Activated B cell treated with CpG ODN at 0.5 μM for 24 hours (primary cell): ENCODE measurements at places on chromosomes 4 and X. TPM values are rescaled to one million over a fixed set of nuclear protein-coding genes. Genes with fewer than 3 reads are reported as not detected.

ODAM gene
- total RNA-seq: not detected in 2 replicates

FANCB gene
- total RNA-seq: 3.9 and 4.0 TPM in 2 replicates

SLC34A2 gene
- not detected in 2 replicates for total RNA-seq

CDX4 gene
- total RNA-seq: not detected in 2 replicates

HGFAC gene
- total RNA-seq: not detected in 2 replicates

RPS6KA6 gene
- total RNA-seq: 0.51 and 0.81 TPM in 2 replicates

INTS6L gene
- total RNA-seq: 23.3 and 24.6 TPM in 2 replicates

ASB9 gene
- not detected in 2 replicates for total RNA-seq

GPR34 gene
- total RNA-seq: 0.24 and 0.42 TPM in 2 replicates
